ENCODE measurements at places on chromosomes 2 and 18.

DNA sequence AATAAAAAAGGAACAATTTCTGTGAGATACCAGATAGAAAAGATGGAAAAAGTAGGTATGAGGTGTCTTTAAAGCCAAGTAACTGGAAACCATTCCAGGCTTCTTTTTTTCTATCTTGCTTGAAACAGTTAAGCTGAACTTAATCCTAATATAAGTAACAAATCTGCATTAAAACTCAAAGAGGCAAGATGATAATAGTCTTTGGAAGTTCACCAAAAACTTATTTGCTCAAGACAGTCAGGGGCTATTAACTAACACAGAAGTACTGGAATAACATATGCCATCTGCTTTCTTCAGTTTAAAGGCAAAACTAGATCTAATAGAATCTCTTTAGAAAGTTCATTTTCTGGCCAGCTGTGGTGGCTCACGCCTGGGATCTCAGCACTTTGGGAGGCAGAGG, 18.8 kb downstream of the PDIA6 start:
- H3K27ac ChIP-seq, result no peak overlapping the region
- H3K4me3 ChIP-seq, result no peak overlapping the region
- DNase-seq, result no peak
- peaks cover 98% of the 10 kb centered on the region for H3K36me3 ChIP-seq

- H3K4me3 ChIP-seq, result no peak overlapping the region
- H3K36me3 ChIP-seq, result peaks cover 14% of the 10 kb centered on the region
- no peaks in the 10 kb centered on the region for H3K27me3 ChIP-seq
- no peak for DNase-seq
- H3K4me1 ChIP-seq, result no peaks in the 10 kb centered on the region
These were observed 50.1 kb downstream of the UBR3 start for GRCh38 chr2:169877398-169877797.

GRCh38 chr2:187093771-187094412, 244.9 kb upstream of the ZSWIM2 start:
- H3K4me1 ChIP-seq, result no peaks in the 10 kb centered on the region
- no peak overlapping the region for H3K27ac ChIP-seq
- H3K36me3 ChIP-seq, result no peaks in the 10 kb centered on the region
- no peaks in the 10 kb centered on the region for H3K27me3 ChIP-seq

DNA sequence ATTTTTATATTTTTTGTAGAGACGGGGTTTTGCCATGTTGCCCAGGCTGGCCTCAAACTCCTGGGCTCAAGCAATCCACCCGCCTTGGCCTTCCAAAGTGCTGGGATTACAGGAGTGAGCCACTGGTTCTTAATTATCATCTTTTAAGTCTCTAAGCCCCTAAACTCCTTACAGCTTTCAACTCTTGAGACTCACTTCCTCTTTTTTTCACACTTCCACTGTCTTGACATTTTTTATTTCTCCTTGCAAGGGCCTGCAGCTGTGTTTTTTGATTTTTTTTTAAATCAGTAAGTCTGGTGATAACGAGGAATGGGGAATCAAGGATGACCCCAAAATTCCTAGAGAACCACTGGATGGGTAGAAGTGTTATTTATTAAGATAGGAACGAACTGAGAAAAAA, 8.6 kb upstream of the ABCB11 start:
- H3K4me1 ChIP-seq, result peaks cover 47% of the 10 kb centered on the region
- H3K4me3 ChIP-seq, result no peak overlapping the region
- no peaks in the 10 kb centered on the region for H3K27me3 ChIP-seq
- peak; percentile 41 for DNase-seq

DNA sequence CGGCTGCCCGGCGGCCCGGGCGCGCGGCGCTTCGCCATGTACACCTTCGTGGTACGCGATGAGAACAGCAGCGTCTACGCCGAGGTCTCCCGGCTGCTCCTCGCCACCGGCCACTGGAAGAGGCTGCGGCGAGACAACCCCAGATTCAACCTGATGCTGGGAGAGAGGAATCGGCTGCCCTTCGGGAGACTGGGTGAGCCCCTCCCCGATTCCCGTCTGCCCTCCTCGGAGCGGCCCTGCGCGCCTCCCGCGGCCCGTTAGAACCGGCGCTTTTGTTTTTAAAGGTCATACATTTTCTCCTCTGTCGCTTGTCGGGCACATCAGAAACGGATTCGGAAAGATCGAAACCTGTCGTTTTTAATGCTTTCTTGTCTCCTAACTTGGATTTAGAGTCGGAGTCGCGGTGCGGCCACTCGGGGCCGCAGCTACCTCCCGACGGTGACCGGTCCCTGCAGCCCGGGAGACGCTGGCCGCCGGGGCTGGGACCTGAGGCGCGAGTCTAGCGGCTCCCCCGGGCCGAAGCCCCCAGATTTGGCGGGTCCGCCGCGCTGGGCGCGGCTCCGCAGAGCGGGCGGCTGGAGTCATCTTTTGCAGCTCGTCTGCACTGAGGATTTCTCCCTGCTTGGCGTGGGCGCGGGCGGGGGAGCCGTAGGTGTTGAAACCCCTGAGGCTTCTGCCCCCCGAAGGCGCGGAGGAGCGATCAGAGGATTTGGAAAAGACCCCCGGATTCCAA, 519 bp downstream of the TTL start:
- peak overlapping the region; percentile 89 for H3K4me3 ChIP-seq
- no peak for DNase-seq
- H3K27me3 ChIP-seq, result no peaks in the 10 kb centered on the region
- H3K36me3 ChIP-seq, result peaks cover 21% of the 10 kb centered on the region

GRCh38 chr18:8980918-8981317, 121.6 kb upstream of the NDUFV2 start:
- H3K4me1 ChIP-seq, result no peaks in the 10 kb centered on the region
- no peak overlapping the region for H3K4me3 ChIP-seq
- DNase-seq, result no peak

All from CD14-positive monocyte (primary cell).